ENCODE measurements at places on chromosomes 2 and 18.

DNA sequence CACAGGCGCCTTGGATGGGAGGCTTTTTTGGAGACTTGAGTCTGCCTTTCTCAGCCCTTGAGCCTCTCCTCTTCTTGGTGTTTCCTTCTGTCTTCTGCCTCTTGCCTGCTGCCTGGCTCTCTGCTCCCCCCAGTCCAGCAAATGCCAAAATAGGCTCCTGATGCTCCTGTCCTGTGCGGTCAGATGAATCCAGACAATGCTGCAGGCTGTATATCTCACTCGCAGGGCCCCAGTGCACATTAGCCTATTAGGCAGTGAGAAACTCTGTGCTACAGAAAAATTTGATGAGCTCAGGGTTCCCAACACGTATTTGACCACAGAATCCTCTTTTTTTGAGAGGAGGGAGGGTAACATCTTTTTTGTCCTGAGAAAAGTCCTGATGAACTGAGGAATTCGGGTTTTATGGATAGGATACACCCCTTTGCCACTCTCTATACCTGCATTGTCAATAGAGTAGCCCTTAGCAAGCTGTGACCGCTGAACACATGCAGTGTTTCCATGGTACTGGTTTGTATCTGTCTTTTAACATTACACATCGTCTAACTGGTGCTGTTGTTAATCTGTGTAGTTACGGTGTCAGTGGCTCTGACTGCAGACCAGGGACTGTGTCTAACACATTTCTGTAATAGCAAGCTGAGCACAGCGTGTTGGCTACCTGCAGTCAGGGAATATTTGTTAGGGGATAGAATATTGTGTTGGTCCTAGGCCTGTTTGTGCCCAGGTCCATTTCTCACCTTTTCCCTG lies 50.8 kb downstream of the FAM228A start:
- no peak for DNase-seq

GRCh38 chr2:17194083-17194482 lies 324.2 kb downstream of the RAD51AP2 start:
- DNase-seq = no peak

GRCh38 chr18:23267447-23267776 lies 132.1 kb downstream of the CABLES1 start:
- DNase-seq = no peak

DNA sequence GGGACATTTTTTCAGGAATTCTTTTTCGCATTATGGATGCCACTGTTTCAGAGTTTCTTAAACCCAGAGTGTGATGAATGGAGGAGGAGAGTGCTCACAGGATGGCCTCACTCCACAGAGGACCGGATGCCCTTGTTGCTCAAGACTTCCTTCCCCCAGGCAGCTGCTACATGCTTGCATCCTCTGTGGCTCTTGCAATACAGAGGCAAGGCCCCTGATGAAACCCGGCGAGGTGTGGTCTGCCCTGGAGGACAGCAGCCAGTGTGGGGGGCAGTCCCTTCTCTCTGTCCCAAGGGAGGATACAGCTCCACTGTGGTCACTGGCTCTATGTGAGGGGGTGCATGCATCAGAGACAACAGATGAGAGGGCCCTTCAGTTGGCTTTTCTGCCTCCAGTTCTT lies 109.6 kb downstream of the SH3RF3 start:
- peak; percentile 54 for DNase-seq

- DNase-seq = no peak
Observed at GRCh38 chr2:46824611-46825010, 91.0 kb downstream of the MCFD2 start.
